ENCODE measurements at places on chromosomes 2 and 18.

DNA sequence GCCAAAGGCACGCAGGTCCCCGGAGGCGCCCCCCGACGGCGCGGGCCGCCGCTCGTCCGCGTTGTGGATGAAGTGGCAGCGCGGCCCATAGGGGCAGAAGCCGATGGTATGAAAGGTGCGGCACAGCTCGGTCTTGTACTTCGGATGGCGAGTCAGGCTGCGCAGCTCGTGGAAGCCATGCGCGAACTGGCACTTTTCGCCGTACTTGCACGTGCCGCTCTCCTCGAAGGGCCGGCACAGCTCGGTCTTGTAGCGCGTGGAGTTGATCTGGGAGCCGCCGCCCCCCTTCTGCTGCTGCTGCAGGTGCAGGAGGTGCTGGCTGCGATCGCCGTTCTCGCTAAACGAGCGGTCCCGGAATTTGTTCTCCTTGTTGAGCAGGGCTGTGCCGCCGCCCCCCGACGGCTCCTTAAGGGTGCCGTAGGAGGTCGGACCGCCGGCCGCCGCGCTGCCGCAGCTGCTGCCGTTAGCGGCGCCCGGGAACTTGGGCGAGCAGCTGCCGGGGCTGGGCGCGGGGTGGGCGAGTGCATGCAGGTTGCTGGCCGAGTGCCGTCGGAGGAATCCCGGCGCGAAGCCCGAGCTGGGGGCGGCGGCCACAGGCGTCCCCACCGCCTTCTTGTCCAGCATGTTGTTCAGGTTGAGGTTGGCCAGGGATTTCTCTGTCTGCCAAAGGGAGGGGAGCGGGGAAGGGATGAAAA is 1.2 kb downstream of the ZFP36L2 start:
- peak; percentile 40 for DNase-seq

GRCh38 chr2:187499941-187500532 is 52.0 kb upstream of the CALCRL start:
- DNase-seq, result no peak

GRCh38 chr2:112916145-112916571 is 5.2 kb downstream of the IL37 start:
- no peak for DNase-seq

DNA sequence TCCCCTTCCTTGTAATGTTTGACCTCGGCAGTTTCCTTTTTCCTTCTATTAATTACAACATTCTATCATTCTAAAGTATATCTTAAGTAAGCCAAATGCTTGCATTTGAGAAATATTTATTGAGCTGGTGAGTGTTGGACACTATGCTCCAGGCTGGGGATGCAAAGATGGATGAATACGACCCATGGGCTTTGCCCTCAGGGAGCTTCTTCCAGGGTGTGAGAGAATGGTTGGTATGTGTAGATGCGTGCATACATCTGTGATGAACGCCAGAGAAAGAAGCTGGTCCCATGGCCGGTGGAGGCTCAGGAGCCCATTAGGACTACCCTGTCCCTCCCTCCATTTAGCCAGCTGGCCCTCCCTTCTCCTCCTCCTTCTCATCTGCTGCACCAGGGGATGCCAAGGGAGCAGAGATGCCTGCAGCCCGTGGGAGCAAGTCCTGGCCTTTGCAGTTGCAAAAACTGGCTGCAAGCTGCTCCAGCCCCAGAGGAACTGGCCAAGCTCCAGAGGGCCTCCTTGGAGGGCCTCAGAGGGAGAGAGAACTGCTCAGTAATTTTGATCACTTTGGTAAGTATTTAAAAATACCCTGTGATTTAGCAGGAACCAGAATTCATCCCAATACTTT is 65.7 kb upstream of the FOSL2 start:
- DNase-seq, result no peak

DNA sequence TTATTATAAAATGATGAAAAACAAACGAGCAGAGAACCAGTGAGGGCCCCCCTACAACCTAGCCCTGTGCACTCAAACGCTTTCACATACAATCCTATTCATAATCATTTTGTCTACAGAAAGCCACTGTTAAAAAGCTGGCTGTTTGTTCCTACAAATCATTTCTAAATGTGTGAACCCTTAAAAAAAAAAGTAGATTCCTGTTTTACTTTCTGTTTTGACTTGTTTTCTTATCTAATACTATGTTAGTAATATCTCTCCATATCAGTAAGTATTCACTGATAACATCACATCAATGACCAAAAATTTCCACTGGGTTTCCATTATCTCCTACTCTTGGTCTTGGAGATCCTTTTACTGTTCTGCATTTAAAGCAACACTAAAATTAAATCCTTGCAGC is 128.8 kb upstream of the TTC39C start:
- no peak for DNase-seq

DNA sequence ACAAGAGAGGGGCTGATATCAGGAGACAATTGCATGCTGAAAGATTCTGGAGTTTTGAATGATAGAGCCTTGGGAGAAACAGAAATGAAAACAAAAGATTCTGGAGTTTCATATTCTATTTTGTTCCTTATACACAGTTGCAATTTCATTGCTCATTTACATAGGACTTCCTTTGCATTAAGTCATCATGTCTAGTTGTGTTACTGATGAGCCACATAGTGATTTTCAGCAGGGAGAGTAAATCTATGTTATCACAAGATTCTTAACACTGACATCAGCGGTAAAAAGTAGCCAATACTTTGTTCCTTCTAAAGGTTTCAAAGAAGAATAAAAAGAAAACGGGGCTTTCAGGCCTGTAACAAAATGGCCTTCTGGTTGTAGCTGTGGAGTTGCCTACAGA is 7.1 kb downstream of the ADAM17 start:
- DNase-seq, result no peak

GRCh38 chr18:12072996-12073395 is 20.6 kb upstream of the ANKRD62 start:
- no peak for DNase-seq

- no peak for DNase-seq
Observed at GRCh38 chr2:133976659-133977058, 277.2 kb upstream of the MGAT5 start.

DNA sequence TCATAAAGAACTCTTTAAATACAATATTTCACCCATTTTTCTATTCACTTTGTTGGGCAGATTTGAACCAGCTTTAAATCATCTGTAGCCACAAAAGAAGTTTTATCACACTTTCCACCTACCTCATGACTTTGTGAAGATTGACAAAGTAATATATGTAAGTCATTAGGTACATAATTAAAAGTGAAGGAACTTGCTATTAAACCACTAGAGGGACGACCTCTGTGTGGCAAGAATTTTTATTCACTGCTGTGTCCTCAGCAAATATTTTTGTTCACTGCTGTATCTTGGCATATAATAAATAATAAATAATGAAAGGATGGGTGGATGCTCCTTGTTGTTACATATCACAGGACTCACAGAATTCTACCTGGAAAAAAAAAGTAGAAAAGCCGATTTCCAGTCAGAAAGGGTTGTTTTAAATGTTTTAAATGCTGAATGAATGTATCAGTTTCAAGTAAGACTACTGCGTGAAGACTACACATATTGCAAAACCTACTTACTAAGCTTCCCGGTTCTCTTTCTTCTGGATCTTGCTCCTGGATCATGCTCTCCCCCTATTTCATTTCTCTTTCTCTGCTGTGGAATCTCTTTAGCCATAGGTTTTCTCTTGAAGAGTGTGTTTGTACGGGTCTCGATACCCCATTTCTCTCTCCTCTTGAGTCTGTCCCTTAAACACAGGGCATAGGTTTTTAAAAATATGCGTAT is 44.8 kb downstream of the KCMF1 start:
- no peak for DNase-seq

- DNase-seq, result no peak
Observed at GRCh38 chr2:39666491-39667101, 879 bp downstream of the TMEM178A start.

DNA sequence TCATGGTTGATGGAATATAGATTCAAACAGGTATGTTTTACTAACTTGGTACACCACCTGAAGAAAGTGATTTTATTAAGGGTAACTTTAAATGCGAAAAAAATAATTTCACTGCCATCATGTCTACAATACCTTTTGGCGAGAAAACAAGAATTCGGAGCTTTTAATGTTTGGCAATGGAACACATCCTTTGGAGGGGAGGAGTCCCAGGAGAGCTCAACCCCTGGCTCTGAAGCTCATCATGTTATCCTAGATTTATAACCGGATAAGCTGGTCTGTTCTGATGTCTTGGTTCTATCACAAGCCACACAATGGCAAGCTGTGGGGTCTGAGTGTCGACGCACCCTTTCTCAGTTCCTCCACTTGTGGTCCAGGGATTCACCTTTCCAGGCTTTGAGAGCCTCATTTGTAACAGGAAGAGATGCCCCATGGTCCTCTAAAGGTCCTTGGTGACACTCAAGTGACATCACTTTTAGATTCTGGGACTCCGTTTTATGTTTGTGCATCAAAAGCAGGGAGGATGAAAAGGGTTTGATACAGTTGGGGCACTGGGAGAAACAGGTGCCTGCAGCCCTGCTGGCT is 172.7 kb downstream of the BCL2 start:
- DNase-seq, result no peak

GRCh38 chr2:129751409-129751808 is 228.1 kb upstream of the RAB6C start:
- no peak for DNase-seq

DNA sequence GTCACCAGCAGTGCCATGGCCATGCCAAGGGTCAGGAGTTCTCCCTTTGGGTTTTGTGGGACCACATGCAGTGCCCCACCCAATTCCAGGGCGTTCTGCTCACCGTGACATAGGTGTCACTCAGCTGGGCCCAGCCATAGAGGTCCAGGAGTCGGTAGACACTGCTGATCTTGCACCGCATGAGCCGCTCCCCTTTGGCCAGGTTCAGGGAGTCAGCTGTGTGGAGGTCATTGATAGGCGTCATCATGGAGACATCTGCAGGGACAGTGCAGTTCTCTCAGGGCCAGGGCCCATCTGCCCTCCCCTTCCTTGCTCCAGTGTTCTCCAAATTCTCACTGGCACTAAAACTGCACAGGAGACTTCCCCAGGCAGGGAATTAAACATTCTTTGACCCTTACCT is 71.9 kb downstream of the ADD2 start:
- no peak for DNase-seq

DNA sequence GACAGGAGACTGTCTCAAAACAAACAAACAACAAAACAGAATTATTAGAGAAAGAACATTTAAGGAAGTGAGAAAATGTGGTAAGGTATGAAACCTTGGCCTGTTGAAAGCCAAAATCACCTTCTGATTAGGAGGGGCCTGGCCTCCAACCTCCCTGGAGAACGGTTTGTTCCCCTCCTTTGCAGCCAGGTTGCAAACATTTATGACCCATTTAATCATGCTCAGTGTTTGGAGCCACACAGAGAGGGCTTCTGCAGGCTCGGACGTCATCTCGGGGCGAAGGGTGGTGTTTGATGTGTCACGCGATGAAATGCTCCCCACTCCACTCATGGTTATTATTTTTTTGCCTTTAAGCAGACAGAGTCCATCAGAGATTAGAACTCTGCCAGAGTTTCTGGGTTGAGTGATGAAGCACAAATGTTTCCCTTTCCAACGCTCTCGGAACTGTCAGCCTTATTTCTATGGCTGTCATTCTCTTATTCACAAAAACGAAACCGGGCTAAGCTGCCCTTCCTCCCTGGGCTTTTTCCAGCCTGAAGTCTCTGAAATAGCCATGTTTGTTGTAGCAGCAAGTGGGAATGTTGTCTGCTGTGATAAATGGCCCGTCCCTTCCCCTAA is 33.6 kb upstream of the ROCK2 start:
- no peak for DNase-seq

DNA sequence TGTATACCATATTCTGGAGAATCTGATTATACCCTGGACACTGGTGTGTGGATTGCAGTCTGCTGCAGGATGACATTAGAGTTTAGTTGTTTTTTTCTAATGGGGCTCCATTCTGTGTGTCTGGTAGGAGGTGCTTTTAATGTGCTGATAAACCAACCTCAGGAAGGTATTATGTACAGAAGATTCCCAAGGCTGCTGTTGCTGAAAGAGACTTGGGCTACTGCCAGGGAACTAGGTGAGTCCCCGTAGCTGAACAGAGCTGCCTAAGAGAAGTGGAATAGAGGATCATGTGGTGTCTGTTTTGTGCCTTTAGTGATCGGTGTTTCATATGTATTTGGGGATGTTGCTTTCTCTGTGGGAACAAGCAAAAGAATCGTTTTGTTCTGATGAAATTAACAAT is 16.5 kb downstream of the SPATA3 start:
- DNase-seq, result no peak

DNA sequence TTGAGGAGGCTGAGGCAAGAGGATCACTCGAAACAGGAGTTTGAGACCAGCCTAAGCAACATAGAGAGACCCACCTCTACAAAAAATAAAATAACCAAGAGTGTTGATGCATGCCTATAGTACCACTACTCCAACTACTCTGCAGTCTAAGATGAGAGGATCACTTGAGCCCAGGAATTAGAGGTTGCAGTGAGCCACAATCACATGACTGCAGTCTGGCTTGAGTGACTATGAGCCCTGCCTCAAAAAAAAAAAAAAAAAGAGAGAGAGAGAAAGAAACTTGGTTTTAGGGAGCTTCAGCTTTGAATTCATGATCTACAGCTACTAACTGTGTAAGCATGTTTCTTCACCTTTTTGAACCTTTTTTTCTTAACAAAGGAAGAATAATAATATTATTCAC is 119.9 kb downstream of the HNMT start:
- DNase-seq, result no peak

- no peak for DNase-seq
Observed at GRCh38 chr2:207240649-207241048, 74.9 kb upstream of the KLF7 start.

GRCh38 chr2:106143495-106144215 is 50.4 kb downstream of the UXS1 start:
- DNase-seq, result no peak

DNA sequence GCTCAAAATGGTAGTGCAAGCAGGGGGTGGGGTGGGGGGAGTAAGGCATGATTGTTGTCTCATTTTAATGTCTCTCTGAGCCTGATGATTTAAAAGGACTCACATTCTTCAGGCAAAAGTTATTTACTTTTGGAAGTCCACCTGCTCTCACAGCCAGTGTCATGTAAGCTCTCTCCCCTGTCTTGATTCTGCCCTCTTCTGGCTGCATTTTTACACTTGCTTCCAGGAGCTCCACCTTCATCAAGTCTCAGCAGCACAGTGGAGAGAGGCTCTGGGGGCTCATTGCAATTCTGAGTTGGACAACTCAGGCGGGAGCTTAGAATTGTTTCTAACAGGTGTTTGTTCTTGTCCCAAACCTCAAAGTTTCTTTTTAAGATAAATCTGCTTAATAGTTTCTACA is 39.2 kb downstream of the GNAL start:
- DNase-seq, result no peak
